Left kidney (tissue), 8 donors: ENCODE measurements at places on chromosomes 4 and X. TPM values are rescaled to one million over a fixed set of nuclear protein-coding genes. Genes with fewer than 3 reads are reported as not detected.

Gene ERCC6L
- polyA plus RNA-seq, result 6.9 TPM

DNA sequence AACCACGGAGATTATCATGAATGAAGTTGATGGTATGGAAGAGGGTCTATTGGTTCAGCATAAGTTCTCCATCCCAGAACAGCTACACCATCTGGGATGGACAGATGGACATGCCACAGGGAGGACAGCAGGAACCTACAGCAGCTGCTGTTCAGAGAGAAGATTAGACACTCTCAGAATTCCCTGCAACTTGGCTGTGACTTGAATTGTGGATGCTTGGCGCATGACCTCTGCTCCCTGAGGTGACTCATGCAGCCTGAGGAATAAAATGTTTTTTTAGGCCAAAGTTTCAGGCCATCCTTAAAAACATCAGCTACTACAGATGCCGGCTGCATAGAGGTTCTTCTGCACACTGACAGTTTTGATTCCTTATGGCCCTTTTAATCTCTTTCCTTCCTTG, 97.3 kb downstream of the RS1 start:
- DNase-seq, result no peak

GRCh38 chr4:168908093-168908492, 102.0 kb downstream of the CBR4 start:
- no peak for DNase-seq

Gene RHOXF1
- polyA plus RNA-seq, result 3.0 TPM

- no peak for DNase-seq
These were observed 332.4 kb downstream of the BCOR start for GRCh38 chrX:39765327-39765726.

Gene EDNRA
- polyA plus RNA-seq, result 88.5 TPM

DNA sequence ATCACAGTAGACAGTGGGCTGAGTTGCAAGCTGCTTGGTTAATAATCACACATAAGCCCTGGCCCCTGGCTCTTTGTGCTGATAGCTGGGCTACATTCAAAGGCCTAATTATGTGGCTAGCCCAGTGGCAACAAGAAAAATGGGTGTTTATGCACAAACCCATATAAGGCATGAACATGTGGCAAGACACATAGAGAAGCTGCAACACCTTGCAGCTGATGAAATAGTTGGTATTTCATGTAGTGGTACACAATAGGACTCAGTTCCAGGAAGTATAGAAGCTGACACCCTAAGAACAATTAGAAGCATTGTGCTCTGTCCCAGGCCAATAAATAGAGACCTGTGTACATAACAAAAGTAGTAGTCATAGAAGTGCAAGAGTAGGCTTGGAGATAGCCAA, 14.6 kb upstream of the ZNF630 start:
- no peak for DNase-seq

Gene CD40LG
- polyA plus RNA-seq, result not detected

Gene TAF7L
- polyA plus RNA-seq, result 0.67 TPM

GRCh38 chrX:19046343-19047215, 62.7 kb upstream of the PHKA2 start:
- no peak for DNase-seq

- no peak for DNase-seq
These were observed 57.8 kb downstream of the SPATA4 start for GRCh38 chr4:176137631-176138030.

- DNase-seq, result peak; percentile 43
These were observed 49.9 kb downstream of the PCDH7 start for GRCh38 chr4:30770049-30770549.

Gene CDKL5
- 14.8 TPM for polyA plus RNA-seq

Gene OTUD6A
- polyA plus RNA-seq, result not detected

GRCh38 chr4:107578321-107578720, 141.7 kb downstream of the PAPSS1 start:
- DNase-seq, result no peak

- no peak for DNase-seq
These were observed 35.9 kb downstream of the TBC1D19 start for GRCh38 chr4:26619784-26620183.

Gene UGT2A2
- not detected for polyA plus RNA-seq

- no peak for DNase-seq
These were observed 21.3 kb downstream of the SHROOM2 start for GRCh38 chrX:9807355-9808182.

Gene GLRA3
- not detected for polyA plus RNA-seq

DNA sequence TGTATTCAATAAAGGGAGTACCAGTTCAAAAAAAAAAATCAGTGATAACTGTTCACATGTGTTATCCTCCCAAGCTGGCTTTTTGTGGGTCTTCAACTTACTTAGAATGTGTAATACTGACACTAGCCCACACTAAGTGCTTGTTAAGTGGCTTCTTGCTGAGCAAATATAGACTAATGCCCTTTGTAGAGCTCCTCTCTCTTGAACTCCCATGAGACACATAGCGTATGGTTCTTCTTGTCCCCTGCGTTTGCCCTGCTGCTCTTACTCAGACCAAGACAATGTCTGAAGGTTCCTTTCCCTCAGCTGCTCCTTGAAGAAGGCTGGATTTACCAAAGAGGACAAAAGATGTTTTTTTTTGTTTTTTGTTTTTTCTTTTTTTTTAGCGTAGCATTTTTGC, 110.9 kb downstream of the FRAS1 start:
- no peak for DNase-seq
